A172 (cell line): ENCODE measurements at places on chromosomes 6 and 20.

DNA sequence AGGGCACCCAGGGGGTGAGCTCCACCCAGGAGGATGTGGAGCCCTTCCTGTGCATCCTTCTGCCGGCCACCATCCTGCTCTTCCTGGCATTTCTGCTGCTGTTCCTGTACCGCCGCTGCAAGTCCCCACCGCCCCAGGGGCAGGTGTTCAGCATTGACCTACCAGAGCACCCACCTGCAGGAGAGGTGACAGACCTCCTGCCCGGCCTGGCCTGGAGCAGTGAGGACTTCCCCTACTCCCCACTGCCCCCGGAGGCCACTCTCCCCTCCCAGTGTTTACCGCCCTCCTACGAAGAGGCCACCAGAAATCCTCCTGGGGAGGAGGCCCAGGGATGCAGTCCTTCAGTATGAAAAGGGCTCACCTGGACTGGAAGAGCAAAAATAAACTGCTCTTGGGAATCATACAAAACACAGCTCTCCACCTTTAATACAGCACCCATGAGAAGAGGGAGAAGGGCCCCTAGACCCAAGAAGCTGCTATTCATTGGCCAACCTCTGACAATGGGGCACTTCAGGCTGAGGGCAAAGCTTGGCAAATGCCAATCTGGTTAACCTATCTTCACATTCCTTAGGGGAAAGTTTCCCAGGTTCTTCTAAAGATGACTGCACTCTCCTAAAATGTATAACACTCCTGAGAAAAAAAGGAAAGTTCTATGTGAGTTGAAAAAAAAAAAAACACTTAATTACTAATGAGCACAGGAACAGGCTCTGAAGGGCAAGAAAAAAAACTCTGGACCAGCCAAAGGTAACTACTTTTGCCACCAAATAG is 5.0 kb downstream of the SMIM28 start:
- DNase-seq: no peak

DNA sequence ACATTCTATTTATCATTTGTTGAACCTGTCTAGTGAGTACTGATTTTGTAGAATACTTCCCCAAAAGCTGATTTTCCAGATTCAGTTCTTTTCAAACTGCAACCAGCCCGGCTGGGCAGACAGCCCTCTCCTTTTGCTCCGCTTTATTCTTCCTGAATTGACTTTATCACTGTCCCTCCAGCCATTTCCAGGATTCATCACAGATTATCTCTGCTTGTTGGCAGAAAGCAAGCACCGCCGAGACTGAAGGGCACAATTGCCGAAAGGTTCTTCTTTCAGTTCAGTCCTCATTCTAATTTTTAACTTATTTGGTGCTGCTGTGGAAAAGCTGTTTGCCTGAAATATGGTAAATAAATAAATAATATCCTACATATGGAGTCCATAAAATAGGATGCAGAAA is 369.1 kb upstream of the FLRT3 start:
- no peak for DNase-seq

DNA sequence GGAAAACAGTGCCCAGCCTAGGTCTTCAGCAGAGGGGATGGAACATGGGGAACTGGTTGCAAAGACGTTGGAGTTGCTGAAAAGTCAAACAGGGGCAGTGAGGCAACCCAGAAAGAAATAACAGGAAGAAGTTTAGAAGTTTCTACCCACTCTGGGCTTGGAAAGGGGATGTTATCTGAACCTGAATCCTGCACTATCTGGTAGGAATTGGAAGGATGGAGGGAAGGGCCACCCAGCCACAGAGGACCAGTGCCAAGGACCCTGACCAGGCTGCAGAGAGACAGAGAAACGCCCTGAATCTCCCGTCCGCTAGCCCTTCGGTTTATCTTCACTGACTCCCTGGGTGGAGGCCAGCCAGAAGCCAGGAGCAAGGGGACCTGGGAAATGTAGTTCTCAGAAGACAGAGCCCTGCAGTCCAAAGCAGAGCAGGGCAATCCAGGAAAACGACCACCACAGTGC is 217.3 kb upstream of the RREB1 start:
- no peak for DNase-seq

DNA sequence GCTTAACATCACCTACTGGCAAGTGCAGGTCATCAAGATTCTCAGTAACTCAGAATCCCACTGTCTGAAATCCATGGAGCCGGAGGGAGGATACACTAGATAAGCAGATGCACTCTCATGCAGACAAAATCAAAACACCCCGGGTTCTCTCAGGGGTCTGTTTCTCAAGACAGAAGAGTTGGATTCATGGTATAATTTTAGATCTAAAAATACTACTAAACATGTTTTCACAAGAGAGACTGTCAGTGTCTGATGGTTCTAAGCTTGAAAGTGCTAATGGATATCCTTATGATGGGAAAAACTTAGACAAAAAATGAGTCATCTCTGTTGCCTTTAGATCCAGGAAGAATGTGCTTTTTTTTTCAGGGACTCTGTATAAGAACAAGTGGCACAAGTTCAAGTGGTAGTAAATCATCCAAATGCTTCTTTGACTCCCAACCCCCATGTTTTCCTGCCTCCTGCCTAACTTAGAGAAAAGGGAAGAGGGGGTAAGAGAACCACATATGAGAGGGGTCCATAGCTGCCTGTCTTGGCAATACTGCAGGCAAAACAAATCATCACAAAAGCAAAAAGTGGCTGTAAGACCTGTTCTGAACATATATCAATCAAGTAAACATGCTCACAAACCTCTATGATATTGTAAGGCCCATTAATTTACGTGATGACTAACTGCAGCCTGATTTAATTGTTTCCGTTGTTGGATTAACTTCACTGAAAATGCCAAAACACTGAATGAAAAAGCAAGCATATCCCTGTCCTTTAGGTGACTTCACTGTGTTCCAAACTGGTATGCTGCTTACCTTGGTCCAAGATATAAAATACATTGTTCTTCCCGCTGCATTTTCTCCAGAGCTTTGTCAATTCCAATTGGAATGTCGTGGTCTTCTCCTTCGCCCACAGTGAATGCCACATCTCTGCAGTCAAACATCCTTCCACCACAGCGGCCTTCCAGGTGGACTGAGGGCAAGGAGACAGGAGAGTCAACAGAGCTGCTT is 84.0 kb upstream of the TULP1 start:
- peak; percentile 94 for DNase-seq
